ENCODE measurements at places on chromosomes 4 and X. TPM values are rescaled to one million over a fixed set of nuclear protein-coding genes. Genes with fewer than 3 reads are reported as not detected.
A peak's percentile ranks its signal among the peaks of the same experiment; 100 is the strongest.

DNA sequence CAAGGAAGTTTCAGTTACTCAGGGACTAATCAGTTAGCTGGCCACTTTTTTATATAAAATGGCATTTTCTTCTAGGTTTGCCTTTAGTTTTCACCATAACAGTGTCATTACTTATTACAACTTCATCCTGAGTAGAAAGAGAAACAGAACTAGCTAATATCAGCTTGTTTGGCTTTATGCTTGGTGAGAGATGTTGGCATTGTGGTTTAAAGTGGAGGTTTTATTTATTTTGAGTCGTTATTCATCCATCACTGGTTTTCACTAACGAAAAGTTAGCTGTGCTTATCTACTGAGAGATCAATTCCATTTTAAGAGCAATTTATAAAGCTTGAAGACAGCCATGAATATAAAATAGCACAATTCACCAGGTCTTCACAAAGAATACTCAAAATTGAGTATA is 714.5 kb downstream of the GRID2 start:
- H3K4me3 ChIP-seq, result no peak overlapping the region
- H3K4me1 ChIP-seq, result no peaks in the 10 kb centered on the region
- H3K36me3 ChIP-seq, result no peaks in the 10 kb centered on the region
- no peak for DNase-seq
- no peaks in the 10 kb centered on the region for H3K27me3 ChIP-seq

The SMIM43 gene
- not detected for total RNA-seq

DNA sequence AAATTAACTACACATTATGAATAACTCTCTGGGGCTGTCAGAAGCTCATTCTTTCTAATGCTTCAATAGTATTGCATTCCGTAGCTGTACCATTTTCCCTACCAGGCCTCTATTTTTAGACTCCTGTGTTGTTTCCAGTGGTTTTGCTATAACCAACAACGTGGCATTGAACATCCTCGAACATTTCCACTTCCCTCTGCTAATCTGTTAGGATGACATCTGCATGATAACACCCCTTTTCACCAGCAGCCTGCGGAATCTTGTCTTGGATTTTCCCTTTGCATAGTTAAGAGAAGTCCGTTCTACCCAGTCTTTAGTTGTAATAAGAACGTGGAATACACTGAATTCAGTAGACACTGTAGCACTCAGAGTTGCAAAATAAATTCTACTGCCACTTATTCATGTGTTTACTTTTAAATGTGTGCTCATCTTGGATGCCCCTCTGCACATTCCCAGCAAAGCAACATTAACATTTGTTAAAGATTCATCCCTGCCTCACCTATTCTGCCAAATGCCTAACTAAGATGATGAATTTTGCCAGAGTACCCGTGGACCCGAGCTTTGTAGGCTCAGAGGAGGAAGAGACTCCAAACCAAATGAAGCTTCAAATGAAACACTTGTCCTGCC is 55.6 kb downstream of the SEL1L3 start:
- H3K27me3 ChIP-seq, result no peaks in the 10 kb centered on the region
- no peak for DNase-seq
- peaks cover 11% of the 10 kb centered on the region for H3K36me3 ChIP-seq
- no peak overlapping the region for H3K27ac ChIP-seq

GRCh38 chr4:67198727-67199126 is 346.6 kb downstream of the CENPC start:
- H3K4me3 ChIP-seq, result no peak overlapping the region
- H3K27ac ChIP-seq, result no peak overlapping the region
- no peaks in the 10 kb centered on the region for H3K4me1 ChIP-seq
- no peaks in the 10 kb centered on the region for H3K27me3 ChIP-seq

The FRMD7 gene
- not detected for total RNA-seq

GRCh38 chr4:124018383-124019317 is 622.1 kb downstream of the SPRY1 start:
- peaks cover 4% of the 10 kb centered on the region for H3K4me1 ChIP-seq
- H3K4me3 ChIP-seq, result no peak overlapping the region
- peak overlapping the region; percentile 21 for H3K27ac ChIP-seq
- H3K27me3 ChIP-seq, result no peaks in the 10 kb centered on the region

The ITM2A gene
- 27.7 TPM for total RNA-seq

GRCh38 chr4:38333219-38333618 is 330.8 kb upstream of the KLF3 start:
- no peak overlapping the region for H3K27ac ChIP-seq
- no peak for DNase-seq
- H3K36me3 ChIP-seq, result no peaks in the 10 kb centered on the region
- no peaks in the 10 kb centered on the region for H3K4me1 ChIP-seq
- no peak overlapping the region for H3K4me3 ChIP-seq
- no peaks in the 10 kb centered on the region for H3K27me3 ChIP-seq

GRCh38 chr4:99149426-99150019 is 5.4 kb upstream of the ADH4 start:
- no peak overlapping the region for H3K27ac ChIP-seq
- no peaks in the 10 kb centered on the region for H3K27me3 ChIP-seq
- DNase-seq, result no peak
